Pulmonary artery endothelial cell (primary cell): ENCODE measurements at places on chromosomes 6 and 20.

- DNase-seq, result no peak
Observed at GRCh38 chr20:59564171-59564570, 40.2 kb upstream of the PHACTR3 start.

DNA sequence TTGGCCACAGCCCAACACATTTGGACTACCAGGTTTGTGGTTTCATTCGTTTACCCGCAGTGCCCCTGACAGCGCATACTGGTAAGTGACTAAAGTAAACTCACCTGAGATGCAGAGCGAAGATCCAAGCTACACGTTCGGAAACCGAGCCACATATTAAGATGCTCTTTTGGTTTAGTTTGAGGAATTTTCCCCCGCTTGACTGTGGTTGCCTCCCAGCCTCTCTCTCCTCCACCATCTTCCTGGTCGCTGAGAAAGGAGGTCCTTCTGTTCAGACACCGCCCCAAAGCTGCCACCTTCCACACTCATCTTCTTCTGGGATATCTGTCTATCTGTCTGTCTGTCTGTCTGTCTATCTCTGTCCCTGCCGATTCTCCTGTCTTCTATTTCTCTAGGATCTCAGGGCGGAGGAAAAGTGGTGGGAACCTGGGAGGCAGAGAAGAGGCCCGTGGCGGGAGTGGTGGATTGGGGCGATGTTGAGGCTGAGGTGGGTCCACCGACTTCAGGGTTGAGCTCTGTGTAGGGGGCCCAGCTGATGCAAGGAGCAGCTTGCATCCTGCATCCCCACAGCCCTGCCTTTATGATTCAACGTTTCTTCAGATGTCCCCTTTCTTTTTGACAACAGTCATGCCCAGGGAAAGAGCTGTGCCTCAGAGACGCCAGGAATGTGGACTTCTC, 196.9 kb upstream of the ZNF184 start:
- no peak for DNase-seq

GRCh38 chr6:109477184-109477583, 5.8 kb downstream of the ZBTB24 start:
- DNase-seq, result no peak

GRCh38 chr6:90479603-90479926, 107.3 kb downstream of the MAP3K7 start:
- DNase-seq, result no peak

DNA sequence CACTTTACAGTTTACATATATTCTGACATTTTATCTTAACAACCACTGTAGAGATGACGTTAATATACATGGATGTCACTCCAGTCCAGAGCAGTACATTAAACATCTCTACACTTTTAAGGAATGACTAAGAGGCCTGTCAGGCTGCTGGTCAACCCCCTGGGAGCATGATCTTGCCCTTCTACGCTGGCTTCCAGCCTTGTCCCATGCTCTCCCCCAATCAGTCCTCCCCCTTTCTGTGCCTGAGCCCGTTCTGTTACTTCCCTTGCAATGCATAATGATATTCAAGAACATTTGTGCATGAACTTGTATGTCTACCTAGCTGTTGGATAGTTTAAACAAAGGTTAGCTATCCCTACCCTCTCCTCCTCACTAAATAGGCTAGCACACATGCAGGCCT, 40.5 kb upstream of the PLCB4 start:
- no peak for DNase-seq

GRCh38 chr6:165679326-165679725, 16.3 kb upstream of the PDE10A start:
- no peak for DNase-seq
